ENCODE measurements at places on chromosomes 3 and 15.

DNA sequence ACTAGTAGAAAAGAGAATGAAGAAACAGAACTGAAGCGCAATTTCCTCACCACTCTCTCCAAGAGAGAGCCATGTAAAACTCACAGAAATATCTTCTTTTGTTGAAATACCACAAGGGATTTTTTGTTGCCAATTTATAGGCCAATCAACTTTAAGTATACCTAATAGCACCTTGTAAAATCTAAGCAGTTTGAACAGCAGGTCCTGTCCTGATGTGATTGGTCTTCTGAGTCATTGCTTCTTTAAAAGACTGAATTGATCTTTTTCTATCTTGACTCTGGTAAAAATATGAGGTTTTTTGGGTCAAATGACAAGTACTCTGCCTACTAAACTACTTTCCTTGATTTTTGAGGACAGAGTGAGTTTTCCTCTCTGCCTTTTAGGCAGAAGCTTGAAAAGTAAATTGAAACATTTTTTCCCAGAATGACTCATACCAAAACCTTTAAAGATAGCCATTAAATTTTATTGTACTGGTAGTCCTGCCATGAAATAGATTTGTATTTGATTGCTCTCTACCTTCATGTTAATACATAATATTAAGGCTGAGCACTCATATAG, 343.9 kb upstream of the CBLB start:
- no peak for DNase-seq

DNA sequence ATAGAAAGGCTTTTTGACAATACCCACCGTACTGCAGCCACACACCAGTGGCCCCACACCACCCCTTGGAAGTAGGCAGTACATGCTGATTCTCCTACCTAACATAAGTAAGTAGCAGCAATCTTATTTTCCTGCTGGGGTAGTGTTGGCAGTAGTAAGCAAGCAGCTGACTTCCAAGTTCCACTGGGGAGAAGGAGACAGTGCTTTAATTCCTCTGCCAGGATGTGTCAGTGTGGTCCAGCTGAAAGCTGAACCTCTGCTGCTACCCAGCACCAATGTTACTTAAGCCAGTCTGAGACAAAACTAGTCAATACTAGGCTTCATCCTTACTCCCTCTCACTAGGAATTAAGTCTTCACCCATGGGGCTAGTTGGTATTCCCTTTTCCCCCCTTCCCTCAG, 74.7 kb downstream of the DZIP3 start:
- no peak for DNase-seq

GRCh38 chr15:69140306-69140705, 20.1 kb upstream of the GLCE start:
- DNase-seq: no peak

DNA sequence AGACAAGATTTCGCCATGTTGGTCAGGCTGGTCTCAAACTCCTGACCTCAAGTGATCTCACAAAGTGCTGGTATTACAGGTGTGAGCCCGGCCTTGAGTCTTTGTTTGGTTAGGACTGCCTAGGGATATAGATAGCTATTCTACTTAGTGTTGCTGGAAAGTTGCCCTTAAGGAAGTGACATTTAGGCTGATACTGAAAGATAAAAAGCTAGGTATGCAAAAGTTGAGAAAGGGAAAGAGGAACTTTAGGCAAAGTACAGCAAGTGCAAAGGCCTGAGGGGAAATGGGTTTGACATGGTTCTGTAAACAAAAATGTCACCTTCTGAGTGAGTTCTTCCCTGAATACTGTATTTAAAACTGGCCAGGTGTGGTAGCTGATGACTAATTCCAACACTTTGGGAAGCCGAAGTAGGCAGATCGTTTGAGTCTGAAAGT, 111.5 kb downstream of the ZNF609 start:
- DNase-seq: no peak
